ENCODE measurements at places on chromosomes 5 and 9. TPM values are rescaled to one million over a fixed set of nuclear protein-coding genes. Genes with fewer than 3 reads are reported as not detected.

Gene SYNPO
- 1.9 TPM for total RNA-seq

DNA sequence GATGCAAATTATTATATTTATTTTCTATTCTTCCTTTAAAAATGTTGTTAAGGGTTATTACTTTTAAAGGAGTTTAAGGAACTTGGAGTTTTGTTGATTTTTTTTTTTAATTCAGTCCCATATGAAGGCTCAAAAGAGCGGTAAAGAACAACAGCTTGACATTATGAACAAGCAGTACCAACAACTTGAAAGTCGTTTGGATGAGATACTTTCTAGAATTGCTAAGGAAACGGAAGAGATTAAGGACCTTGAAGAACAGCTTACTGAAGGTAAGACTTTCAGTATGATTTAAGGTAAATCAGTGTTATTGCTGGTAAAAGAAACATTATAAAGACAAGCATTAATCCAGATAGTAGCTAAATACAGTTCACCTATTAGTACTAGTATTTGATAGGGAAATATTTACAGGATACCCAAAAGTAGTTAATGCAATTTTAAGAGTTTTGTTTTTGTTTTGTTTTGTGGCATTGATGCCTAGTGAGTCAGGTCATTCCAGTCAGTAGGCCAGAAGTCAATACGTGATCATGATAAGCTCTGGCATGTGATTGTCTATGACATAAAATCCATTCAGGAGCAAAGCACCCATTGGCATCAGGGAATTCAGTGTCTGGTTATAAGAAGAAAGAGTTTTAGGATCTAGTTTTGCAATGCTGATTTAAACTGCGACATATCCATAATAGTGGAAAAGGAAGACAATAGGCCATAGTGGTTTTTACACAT, 49.2 kb downstream of the CNTRL start:
- peak; percentile 11 for DNase-seq

- peak; percentile 88 for DNase-seq
These were observed 35.3 kb upstream of the SMARCA2 start for GRCh38 chr9:1979741-1980367.

GRCh38 chr9:89872913-89873707, 268.3 kb downstream of the GADD45G start:
- DNase-seq = no peak

- DNase-seq = no peak
These were observed 39.7 kb downstream of the NDUFS6 start for GRCh38 chr5:1840741-1841521.

Gene MYORG
- 1.2 TPM for total RNA-seq

DNA sequence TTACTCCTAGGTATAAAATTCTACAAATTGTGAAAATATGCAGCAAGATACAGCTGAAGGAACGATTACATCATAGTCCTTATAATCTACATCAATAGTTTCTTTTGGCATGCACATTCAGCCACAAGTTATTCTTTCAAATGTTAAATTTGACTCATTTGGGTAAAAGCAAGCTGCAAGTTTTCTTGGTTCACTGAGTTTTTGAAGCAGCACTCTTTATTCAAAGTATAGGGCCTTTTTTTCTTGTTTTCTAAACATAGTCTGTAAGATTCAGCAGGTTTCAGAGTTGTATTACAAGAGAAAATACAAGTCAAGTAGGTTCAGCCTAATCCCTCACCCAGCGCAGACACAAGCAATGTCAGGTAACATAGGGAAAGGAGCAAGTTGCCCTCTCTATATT, 981.5 kb downstream of the PTPRD start:
- DNase-seq = no peak

DNA sequence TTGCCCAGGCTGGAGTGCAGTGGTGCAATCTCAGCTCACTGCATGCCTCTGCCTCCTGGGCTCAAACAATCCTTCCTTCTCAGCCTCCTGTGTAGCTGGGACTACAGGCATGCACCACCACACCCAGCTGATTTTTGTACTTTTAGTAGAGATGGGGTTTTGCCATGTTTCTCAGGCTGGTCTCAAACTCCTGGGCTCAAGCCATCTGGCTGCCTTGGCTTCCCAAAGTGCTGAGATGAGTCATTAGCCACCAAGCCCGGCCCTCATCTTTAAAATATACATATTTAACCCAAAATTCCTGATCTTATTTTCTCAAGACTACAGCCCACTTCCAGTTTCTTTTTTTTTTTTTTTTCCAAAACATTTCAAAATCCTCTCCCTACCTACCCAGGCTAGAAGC, 31.7 kb upstream of the MINAR2 start:
- no peak for DNase-seq

Gene PIP5KL1
- total RNA-seq = 2.0 TPM

Gene ZCCHC10
- 12.2 TPM for total RNA-seq

Gene PCDHGA11
- 0.64 TPM for total RNA-seq

DNA sequence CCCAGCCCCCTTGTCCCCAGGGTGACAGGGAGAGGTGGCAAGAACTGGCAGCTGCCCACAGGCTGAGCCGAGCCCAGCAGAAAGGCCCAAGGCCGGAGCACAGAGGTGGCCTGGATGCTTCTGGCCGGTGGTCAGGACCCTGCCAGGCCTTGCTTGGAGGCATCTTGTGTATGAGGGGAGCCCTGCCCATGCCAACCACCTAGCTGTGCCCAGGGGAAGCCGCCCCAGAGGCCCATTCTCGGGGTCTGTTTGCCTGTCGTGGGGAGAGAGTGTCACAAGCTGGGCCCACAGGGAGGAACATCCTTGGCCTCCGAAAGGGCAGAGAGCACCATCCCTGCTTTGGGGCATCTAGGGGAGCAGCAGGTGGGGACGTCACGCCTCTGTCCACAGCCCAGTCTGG, 10.0 kb downstream of the NKD2 start:
- DNase-seq = no peak

DNA sequence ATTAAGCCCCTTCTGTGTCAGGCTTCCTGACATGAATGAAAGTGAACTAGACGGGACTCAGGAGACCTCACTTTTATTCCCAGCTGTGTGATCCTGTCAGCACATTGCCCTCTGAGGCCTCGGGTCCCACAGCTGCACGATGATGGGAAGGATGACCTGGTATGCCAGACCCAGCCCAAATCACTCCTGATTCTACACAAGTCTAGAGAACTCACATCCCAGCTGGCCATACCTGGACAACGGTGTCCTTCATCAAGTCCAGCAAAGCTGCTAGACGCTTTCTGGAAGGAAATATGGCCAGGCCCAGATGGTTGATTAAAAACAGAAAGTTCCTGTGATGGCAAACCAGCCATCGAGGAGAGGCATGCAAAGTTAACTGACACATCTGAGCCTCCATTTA, 118.0 kb upstream of the FSTL4 start:
- no peak for DNase-seq

GRCh38 chr9:33446240-33446945, 1.0 kb downstream of the AQP3 start:
- DNase-seq = peak; percentile 88

Gene DMRT3
- not detected for total RNA-seq
